ENCODE measurements at places on chromosomes 13 and 19. TPM values are rescaled to one million over a fixed set of nuclear protein-coding genes. Genes with fewer than 3 reads are reported as not detected.
A peak's percentile ranks its signal among the peaks of the same experiment; 100 is the strongest.

Gene WDR88
- not detected for total RNA-seq

- H3K27ac ChIP-seq: no peak overlapping the region
- H3K4me1 ChIP-seq: no peaks in the 10 kb centered on the region
- no peak overlapping the region for H3K4me3 ChIP-seq
- no peaks in the 10 kb centered on the region for H3K27me3 ChIP-seq
- DNase-seq: no peak
Measured at GRCh38 chr19:14482172-14482941, 7.2 kb upstream of the PTGER1 start.

Gene RBM42
- total RNA-seq: 51.8 TPM

- peaks cover 23% of the 10 kb centered on the region for H3K4me1 ChIP-seq
- H3K27ac ChIP-seq: peak overlapping the region; percentile 25
- peaks cover 29% of the 10 kb centered on the region for H3K36me3 ChIP-seq
- H3K4me3 ChIP-seq: no peak overlapping the region
- no peaks in the 10 kb centered on the region for H3K27me3 ChIP-seq
Measured at GRCh38 chr19:15412832-15413231, 6.0 kb downstream of the AKAP8L start.

DNA sequence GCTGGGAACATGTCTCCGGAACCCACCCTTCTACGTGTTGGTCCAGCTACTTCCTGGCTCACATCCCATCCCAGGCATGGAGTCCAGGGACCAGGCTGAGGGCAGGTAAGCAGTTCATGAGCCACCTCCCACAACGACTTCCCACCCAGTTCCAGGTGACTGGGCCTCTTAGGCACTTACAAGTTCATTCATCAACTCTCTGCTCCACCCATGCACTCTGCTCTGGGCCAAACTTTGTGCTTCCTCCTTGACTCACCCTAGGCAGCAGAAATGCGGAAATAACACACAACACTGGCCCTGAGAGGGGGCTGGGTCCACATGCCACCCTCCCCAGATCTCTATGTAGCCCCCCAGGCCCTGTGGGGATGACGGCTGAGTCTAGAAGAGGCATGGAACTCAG is 20.5 kb downstream of the IQCN start:
- no peak for DNase-seq
- H3K27me3 ChIP-seq: peaks cover 2% of the 10 kb centered on the region
- H3K36me3 ChIP-seq: no peaks in the 10 kb centered on the region
- H3K4me3 ChIP-seq: no peak overlapping the region
- no peaks in the 10 kb centered on the region for H3K4me1 ChIP-seq

GRCh38 chr19:28980236-28980868 is 232.6 kb downstream of the UQCRFS1 start:
- H3K4me3 ChIP-seq: no peak overlapping the region
- DNase-seq: no peak
- H3K36me3 ChIP-seq: no peaks in the 10 kb centered on the region
- no peaks in the 10 kb centered on the region for H3K27me3 ChIP-seq

DNA sequence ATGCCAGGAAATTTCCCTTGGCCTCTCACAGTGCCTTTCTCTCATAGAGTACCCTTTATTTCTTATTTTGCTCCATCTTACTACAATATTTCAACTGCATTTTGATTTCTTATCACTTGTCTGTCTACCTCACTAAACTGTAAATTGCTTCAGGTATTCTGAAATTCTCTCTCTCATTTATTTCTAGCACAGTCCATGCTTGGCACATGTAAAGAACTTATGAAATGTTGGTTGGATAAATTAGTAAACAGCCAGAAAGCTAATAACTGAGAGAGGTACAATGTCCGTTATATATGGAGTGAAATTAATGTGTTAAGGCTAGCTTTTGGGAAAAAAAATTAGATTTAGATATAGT is 138.3 kb upstream of the RFC3 start:
- H3K27me3 ChIP-seq: no peaks in the 10 kb centered on the region
- H3K4me1 ChIP-seq: peaks cover 4% of the 10 kb centered on the region

DNA sequence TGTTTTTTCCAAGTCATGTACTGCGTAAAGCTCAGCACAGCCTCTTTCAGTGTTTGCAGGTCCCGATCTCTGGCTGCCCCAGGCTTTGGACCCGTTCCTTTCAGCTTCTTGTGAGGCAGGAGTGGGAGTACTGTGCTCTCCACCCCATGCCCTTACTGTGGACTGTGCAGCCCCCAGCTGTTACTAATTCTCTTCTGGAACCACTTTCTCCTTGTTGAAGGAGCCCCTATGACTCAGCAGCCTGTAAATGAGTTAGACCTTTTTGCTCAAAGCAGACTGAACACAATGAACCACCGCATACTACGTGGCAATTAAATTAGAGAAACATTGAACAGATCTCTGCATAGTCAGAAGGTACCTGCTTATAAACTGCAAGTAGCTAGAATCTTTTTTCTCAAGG is 39.0 kb downstream of the SERTM1 start:
- H3K4me3 ChIP-seq: no peak overlapping the region
- no peaks in the 10 kb centered on the region for H3K36me3 ChIP-seq
- DNase-seq: no peak

Gene PSG1
- total RNA-seq: 0.05 TPM

Gene BRME1
- total RNA-seq: 1.5 TPM

DNA sequence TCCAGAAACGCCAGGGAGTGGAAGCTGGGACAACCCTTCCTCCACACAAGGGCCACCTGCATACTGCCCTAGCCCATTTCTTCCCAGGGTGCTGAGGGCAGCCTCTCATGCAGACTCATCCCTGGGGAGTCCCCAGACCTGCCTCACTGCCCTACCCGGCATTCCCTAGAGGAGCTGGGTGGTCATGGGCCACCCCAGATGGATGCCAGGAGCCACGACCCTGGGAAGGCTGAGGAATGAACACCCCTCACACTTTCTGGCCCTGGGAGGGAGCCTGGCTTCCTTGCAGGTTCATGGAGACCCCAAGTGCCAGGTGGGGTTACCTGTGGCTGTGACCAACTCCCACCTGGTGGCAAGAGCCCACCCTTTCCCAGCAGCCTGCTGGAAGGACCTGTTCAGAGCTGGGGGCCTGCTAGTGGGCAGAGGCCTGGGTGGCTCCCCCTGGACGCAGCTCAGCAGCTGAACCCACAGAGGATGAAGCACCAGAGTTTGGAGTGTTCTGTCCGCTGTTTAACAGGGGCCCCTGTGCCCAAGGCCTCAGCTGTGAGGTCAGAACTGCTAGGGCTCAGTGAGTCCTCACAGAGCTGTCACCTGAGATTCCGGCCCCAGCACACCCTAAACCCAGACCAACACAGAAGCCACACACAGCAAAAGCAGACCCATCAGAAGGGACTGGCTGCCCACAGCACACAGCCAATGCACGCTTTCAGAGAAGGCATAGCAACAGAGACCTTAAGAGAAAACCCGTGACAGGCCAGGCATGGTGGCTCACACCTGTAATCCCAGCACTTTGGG is 6.6 kb downstream of the ACP4 start:
- no peak overlapping the region for H3K4me3 ChIP-seq
- no peak for DNase-seq
- H3K4me1 ChIP-seq: peaks cover 10% of the 10 kb centered on the region
- peaks cover 7% of the 10 kb centered on the region for H3K27me3 ChIP-seq
- no peak overlapping the region for H3K27ac ChIP-seq

DNA sequence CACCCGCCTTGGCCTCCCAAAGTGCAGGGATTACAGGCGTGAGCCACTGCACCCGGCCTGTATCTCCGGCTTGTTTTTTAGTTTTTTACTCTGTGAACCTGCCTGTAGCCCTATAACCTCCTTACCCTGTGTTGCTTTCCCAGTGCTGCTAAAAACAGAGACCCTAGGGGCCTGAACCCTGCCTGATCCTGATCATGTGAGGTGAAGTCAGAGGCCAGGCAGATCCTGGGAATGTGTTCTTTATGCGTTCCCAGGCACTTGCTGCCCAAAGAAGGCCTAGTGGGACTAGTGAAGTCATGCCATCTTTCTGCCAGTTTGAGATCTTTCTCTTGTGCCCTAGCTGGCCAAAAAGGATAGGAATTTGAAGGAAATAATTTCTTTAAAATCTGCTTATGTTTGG is 4.6 kb downstream of the UBA2 start:
- no peaks in the 10 kb centered on the region for H3K27me3 ChIP-seq
- H3K36me3 ChIP-seq: peaks cover 48% of the 10 kb centered on the region
- H3K4me3 ChIP-seq: no peak overlapping the region
- DNase-seq: no peak
- peaks cover 16% of the 10 kb centered on the region for H3K4me1 ChIP-seq

Gene PTGIR
- total RNA-seq: 3.4 TPM

- H3K27me3 ChIP-seq: no peaks in the 10 kb centered on the region
- H3K4me1 ChIP-seq: no peaks in the 10 kb centered on the region
- H3K27ac ChIP-seq: no peak overlapping the region
- no peak for DNase-seq
Measured at GRCh38 chr13:66532845-66533244, 697.3 kb downstream of the PCDH9 start.

DNA sequence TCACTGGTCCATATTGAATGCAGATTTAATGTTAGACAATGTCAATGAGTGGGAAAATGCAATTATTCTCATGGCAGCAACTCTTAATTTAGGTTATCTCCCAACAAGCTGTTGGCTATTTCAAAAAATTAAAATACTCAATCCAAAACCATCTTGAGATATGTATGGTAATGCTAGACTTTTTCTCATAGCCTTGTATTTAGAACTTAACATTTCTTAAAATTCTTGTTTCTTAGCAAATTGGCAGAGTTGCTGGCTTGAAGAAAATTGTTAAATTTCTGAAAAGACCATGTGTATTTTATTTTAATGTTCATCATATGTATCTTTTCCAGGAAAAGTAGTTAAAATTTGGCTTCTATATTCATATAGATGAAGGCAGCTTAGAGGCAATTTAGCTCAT is 1355.1 kb downstream of the PCDH9 start:
- no peaks in the 10 kb centered on the region for H3K4me1 ChIP-seq
- H3K4me3 ChIP-seq: no peak overlapping the region
- no peaks in the 10 kb centered on the region for H3K36me3 ChIP-seq
- DNase-seq: no peak
- H3K27me3 ChIP-seq: no peaks in the 10 kb centered on the region

Gene SLC7A10
- total RNA-seq: 0.33 TPM

DNA sequence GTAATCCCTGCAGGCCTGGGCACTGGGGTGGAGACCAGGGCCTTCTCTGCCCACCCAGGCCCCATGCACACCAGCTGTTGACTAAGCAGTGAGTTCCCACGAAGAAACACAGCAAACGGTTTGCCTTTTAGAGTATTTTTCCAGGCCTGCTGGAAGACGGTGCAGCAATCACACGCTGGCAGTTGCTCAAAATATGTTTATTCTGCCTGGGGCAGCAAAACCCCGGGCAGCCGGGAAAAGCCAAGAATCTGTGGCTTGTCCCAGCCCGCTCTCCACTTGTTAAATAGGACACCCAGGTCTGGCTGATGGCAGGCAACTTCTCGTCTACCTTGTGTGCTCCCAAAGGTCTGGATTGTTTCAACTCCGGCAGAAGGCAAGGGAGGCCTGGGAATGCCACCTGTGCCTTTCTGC is 40.8 kb downstream of the GGACT start:
- no peaks in the 10 kb centered on the region for H3K4me1 ChIP-seq
- no peak overlapping the region for H3K4me3 ChIP-seq
- no peak for DNase-seq
- H3K27ac ChIP-seq: no peak overlapping the region
- no peaks in the 10 kb centered on the region for H3K27me3 ChIP-seq

DNA sequence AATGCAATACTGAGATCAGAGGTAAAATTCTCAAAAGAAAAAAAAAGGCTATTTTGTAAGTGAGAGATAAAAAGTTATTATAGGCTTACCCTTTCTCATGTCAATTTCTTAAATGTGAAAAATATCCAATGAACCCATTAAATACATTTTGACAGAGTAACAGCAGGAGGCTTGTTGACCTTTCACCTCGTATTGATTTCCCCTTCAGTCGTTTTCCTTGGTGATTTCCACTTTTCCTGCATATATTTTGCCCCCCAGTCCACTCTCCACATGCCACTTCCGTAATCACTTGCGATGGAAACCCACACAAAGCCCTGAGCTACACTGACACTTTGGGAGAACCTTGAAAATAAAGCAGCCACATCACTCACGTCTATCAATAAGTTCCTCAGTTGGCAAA is 248.1 kb upstream of the OBI1 start:
- no peaks in the 10 kb centered on the region for H3K27me3 ChIP-seq
- H3K27ac ChIP-seq: no peak overlapping the region
- no peak for DNase-seq
- no peaks in the 10 kb centered on the region for H3K36me3 ChIP-seq
- no peak overlapping the region for H3K4me3 ChIP-seq

DNA sequence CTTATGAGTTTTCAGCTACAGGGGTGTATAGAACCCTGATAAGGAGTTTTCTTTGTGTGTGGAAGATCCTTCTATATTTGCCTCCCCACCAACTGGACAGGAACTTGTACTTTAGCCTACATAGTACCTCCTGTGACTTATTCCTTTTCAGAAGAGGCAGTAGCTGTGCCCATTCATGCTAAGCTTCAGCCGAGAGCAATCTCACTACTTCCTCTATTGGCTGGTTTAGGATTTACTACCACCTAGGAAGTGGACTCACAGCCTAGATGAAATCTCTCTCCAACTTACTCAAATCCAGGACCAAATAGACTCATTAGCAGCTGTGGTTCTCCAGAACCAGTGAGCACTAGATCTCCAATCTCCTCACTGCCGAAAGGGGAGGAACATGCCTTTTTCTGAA is 2.3 kb upstream of the REX1BD start:
- H3K36me3 ChIP-seq: peaks cover 7% of the 10 kb centered on the region
- no peak overlapping the region for H3K4me3 ChIP-seq
- no peak overlapping the region for H3K27ac ChIP-seq

DNA sequence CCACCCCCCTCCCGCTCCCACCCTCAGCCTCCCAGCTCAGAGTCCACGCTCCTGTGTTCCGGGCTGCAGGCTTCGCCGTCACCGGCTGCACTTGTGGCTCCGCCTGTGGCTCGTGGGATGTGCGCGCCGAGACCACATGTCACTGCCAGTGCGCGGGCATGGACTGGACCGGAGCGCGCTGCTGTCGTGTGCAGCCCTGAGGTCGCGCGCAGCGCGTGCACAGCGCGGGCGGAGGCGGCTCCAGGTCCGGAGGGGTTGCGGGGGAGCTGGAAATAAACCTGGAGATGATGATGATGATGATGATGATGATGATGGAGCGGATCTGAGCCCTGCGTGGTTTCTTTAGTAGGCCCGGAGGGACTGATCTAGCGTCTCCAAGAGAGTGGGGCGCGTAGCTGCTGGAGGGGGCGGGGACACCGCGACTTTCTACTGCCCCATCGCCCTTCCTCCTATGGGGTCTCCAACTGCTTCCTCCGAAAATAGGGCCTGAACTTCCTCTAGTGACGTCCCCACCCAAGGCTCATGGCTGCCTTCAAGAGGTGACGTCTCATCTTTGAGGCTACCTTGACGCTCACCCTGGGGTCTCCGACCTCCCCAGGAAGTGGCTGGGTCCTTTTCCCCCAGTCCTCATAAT is 1.4 kb downstream of the RETN start:
- no peak for DNase-seq
- peak overlapping the region; percentile 49 for H3K4me3 ChIP-seq
- H3K27me3 ChIP-seq: peaks cover 36% of the 10 kb centered on the region
- no peaks in the 10 kb centered on the region for H3K36me3 ChIP-seq
- peak overlapping the region; percentile 69 for H3K27ac ChIP-seq

Gene RFPL4AL1
- 0.28 TPM for total RNA-seq

DNA sequence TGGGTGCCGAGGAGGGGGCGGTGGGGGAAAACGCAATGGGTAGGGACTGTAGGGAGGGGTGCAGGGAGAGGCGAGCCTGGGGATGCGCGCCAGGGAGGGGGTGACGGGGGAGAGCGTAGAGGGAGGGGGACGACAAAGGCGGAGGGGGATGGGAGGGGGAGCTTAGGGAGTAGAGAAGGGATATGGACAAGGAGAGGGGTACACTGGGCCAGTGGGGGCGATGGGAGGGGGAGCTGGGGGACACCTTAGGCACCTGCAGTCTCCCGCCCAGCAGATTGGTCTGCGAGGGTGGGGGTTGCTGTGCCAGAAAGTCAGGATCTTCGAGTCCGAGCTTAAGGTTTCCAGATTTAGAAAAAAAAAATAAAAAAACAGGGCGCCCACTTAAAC is 15.7 kb downstream of the CCDC124 start:
- H3K36me3 ChIP-seq: peaks cover 7% of the 10 kb centered on the region
- H3K4me3 ChIP-seq: peak overlapping the region; percentile 22
- peaks cover 47% of the 10 kb centered on the region for H3K4me1 ChIP-seq

Data from thymus (tissue), 14 donors.